GM23338 (cell line): ENCODE measurements at places on chromosomes 12 and 14. TPM values are rescaled to one million over a fixed set of nuclear protein-coding genes. Genes with fewer than 3 reads are reported as not detected.

ATN1 gene
- 49.6 and 52.8 TPM in 2 replicates for total RNA-seq

GZMB gene
- total RNA-seq: not detected in 2 replicates

GRCh38 chr12:60489071-60489470 lies 893.2 kb downstream of the SLC16A7 start:
- H3K27me3 ChIP-seq: no peaks in the 10 kb centered on the region
- no peak overlapping the region for H3K4me3 ChIP-seq
- no peak for DNase-seq
- H3K4me1 ChIP-seq: no peaks in the 10 kb centered on the region; the same call in 1 of the 2 replicates
- no peak overlapping the region for H3K27ac ChIP-seq

- H3K27me3 ChIP-seq: no peaks in the 10 kb centered on the region
- no peak overlapping the region for H3K27ac ChIP-seq
- DNase-seq: no peak
- H3K4me1 ChIP-seq: peaks cover 16% of the 10 kb centered on the region
- no peaks in the 10 kb centered on the region for H3K36me3 ChIP-seq
Measured at GRCh38 chr14:61298824-61299223, 17.7 kb upstream of the TMEM30B start.

VRTN gene
- 129 and 143 TPM in 2 replicates for total RNA-seq

LIN7A gene
- total RNA-seq: 6.2 and 6.5 TPM in 2 replicates

DNA sequence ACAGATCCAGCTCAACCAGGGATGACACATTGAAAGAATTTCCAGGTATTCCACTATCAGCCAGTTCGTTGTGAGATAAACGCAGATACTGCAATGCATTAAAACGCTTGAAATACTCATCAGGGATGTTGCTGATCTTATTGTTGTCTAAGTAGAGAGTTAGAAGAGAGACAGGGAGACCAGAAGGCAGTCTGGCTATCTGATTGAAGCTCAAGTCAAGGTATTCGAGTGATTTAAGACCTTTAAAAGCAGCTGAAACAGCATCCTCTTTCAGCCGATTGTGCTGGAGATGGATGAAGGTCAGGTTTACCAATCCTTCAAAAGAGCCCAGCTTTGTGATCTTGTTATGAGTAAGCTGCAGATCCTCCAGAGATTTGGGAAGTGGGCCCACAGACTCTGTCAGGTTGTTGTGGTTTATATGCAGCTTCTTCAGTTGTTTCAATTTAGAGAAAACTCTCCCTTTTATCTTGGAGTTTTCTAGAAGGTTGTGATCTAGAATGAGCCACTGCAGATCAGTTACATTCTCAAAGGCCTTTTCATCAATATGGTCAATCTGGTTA lies 3.0 kb downstream of the LUM start:
- H3K4me1 ChIP-seq: no peaks in the 10 kb centered on the region; the same call in 1 of the 2 replicates
- no peak overlapping the region for H3K27ac ChIP-seq
- no peaks in the 10 kb centered on the region for H3K27me3 ChIP-seq
- no peak overlapping the region for H3K4me3 ChIP-seq
- H3K36me3 ChIP-seq: no peaks in the 10 kb centered on the region

TSHR gene
- 0.59 TPM in 1 of 2 replicates, not detected in the other for total RNA-seq

SLC8A3 gene
- total RNA-seq: 1.9 and 2.0 TPM in 2 replicates

- H3K27me3 ChIP-seq: no peaks in the 10 kb centered on the region
- no peaks in the 10 kb centered on the region for H3K36me3 ChIP-seq
- H3K27ac ChIP-seq: no peak overlapping the region
- no peak for DNase-seq
Measured at GRCh38 chr12:40762072-40762471, 69.8 kb downstream of the CNTN1 start.

GRCh38 chr12:106150555-106150954 lies 11.8 kb upstream of the NUAK1 start:
- DNase-seq: no peak
- no peaks in the 10 kb centered on the region for H3K36me3 ChIP-seq
- no peak overlapping the region for H3K27ac ChIP-seq
- H3K27me3 ChIP-seq: no peaks in the 10 kb centered on the region
- H3K4me1 ChIP-seq: peaks cover 2% of the 10 kb centered on the region; the same call in 1 of the 2 replicates

LRRIQ1 gene
- total RNA-seq: 0.47 and 1.4 TPM in 2 replicates

POU6F1 gene
- total RNA-seq: 2.6 and 3.0 TPM in 2 replicates

NELL2 gene
- total RNA-seq: 99.5 and 103 TPM in 2 replicates

- DNase-seq: no peak
- peaks cover 26% of the 10 kb centered on the region for H3K4me1 ChIP-seq
- no peaks in the 10 kb centered on the region for H3K27me3 ChIP-seq
- 0 out of 2 replicates have a peak, but pooled peaks cover 7% of the 10 kb centered on the region for H3K36me3 ChIP-seq
Measured at GRCh38 chr14:89957376-89957775, 1.6 kb downstream of the TDP1 start.

MYF6 gene
- not detected in 2 replicates for total RNA-seq

CKB gene
- 504 and 604 TPM in 2 replicates for total RNA-seq

DNA sequence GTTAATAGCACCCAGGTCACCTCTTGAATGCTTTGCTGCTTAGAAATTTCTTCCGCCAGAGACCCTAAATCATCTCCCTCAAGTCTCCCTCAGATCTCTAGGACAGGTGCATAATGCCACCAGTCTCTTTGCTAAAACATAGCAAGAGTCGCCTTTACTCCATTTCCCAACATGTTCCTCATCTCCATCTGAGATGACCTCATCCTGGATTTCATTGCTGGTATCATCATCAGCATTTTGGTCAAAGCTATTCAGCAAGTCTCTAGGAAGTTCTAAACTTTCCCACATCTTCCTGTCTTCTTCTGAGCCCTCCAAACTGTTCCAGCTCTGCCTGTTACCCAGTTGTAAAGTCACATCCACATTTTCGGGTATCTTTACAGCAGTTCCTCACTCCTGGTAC lies 41.0 kb downstream of the KTN1 start:
- H3K4me3 ChIP-seq: no peak overlapping the region
- DNase-seq: no peak
- H3K27ac ChIP-seq: no peak overlapping the region
- no peaks in the 10 kb centered on the region for H3K27me3 ChIP-seq
- peaks cover 58% of the 10 kb centered on the region for H3K36me3 ChIP-seq

- no peak overlapping the region for H3K4me3 ChIP-seq
- H3K36me3 ChIP-seq: no peaks in the 10 kb centered on the region
- DNase-seq: peak; percentile 81
- no peaks in the 10 kb centered on the region for H3K27me3 ChIP-seq
- H3K27ac ChIP-seq: no peak overlapping the region
- H3K4me1 ChIP-seq: no peaks in the 10 kb centered on the region
Measured at GRCh38 chr12:4743046-4743445, 22.8 kb downstream of the GALNT8 start.

DNA sequence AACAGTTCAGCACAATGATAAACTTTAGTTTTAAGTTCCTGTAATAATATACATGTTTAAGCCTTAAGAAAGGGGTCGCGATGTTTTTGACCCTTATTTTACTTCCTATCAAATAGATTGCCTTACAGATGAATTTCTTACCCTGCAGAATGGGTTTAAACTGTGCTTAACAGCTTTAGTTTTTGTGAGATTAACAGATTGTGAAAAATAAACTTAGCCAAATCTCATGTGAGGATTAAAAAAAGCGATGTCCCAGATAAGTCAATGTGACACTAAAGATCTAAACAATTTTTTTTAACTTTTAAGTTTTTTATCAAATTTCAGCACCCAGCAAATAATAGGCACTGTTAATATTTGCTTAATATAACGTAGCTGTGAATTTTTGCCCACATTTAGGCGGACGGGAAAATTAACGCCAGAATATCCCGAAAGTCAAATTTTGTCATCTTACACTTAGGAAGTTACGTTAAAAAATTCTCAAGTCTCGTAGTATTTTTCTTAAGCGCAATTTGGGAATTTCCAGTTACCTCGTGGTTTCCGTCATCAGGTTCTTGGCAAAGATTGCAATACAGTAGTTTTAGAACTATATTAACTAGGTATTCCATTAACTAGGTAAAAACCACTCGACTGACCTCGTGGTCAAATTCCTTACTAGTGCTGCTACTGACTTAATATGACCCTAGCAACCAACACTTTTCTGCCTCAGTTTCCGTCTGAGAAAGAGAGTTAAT lies 1.2 kb downstream of the HNRNPC start:
- peaks cover 26% of the 10 kb centered on the region for H3K4me1 ChIP-seq
- H3K27ac ChIP-seq: peak overlapping the region; percentile 81
- H3K27me3 ChIP-seq: no peaks in the 10 kb centered on the region
- no peak for DNase-seq
- H3K36me3 ChIP-seq: peaks cover 34% of the 10 kb centered on the region

KIF5A gene
- 16.5 and 21.3 TPM in 2 replicates for total RNA-seq

C14orf180 gene
- total RNA-seq: not detected in 2 replicates

PLCZ1 gene
- total RNA-seq: not detected in 2 replicates

PLEKHG7 gene
- total RNA-seq: not detected in 2 replicates

GRCh38 chr14:34012978-34013720 lies 62.3 kb upstream of the EGLN3 start:
- DNase-seq: no peak
- H3K36me3 ChIP-seq: no peaks in the 10 kb centered on the region
- H3K4me1 ChIP-seq: peaks cover 24% of the 10 kb centered on the region
- no peaks in the 10 kb centered on the region for H3K27me3 ChIP-seq
- no peak overlapping the region for H3K27ac ChIP-seq

DNA sequence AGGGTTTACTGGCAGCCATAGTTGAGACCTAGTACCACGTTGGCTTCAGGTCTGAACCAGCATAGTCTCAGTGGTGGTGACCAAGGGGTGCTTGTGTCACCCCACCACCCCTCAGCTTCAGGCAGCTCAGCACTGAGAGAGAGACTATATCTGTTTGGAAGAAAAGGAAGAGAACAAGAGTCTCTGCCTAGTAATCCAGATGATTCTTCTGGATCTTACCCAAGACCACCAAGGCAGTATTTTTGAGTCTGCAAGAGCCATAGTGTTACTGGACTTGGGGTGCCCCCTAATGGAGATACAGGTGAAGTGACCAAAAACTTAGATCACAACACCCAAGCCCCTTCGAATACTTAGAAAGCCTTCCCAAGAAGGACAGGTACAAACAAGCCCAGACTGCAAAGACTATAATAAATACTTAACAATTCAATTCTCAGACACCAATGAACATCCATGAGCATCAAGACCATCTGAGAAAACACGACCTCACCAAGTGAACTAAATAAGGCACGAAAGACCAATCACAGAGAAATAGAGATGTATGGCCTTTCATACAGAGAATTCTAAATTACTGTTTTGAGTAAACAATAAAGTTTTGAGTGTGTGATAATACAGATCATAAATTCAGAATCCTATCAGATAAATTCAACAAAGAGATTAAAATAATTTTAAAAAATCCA lies 107.0 kb downstream of the HELB start:
- peaks cover 6% of the 10 kb centered on the region for H3K4me1 ChIP-seq
- no peaks in the 10 kb centered on the region for H3K27me3 ChIP-seq
- peak; percentile 84 for DNase-seq
- H3K36me3 ChIP-seq: 0 out of 2 replicates have a peak, but pooled peaks cover 1% of the 10 kb centered on the region
- no peak overlapping the region for H3K4me3 ChIP-seq
